ENCODE measurements at places on chromosomes 2 and 18.

DNA sequence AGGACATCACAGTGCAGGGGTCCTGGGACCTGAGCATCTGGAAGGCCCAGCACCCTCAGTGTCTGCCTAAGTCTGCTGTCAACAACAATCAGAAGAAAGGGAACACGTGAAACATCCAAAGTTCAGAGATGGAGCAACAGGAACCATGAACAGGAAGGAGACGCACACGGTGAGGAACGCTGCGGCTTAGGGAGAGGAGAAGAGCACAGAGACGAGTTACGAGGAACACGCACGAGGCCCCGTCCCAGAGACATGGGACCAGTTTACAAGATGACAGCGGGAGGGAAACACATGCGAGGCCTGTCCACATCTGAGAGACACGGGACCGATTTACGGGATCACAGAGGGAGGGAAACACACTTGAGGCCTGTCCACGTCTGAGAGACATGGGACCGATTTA lies 2.9 kb upstream of the KCNG2 start:
- no peak for DNase-seq

GRCh38 chr18:3924455-3924854 lies 474.5 kb downstream of the TGIF1 start:
- DNase-seq: no peak

GRCh38 chr2:133721118-133721517 lies 152.9 kb upstream of the NCKAP5 start:
- no peak for DNase-seq

DNA sequence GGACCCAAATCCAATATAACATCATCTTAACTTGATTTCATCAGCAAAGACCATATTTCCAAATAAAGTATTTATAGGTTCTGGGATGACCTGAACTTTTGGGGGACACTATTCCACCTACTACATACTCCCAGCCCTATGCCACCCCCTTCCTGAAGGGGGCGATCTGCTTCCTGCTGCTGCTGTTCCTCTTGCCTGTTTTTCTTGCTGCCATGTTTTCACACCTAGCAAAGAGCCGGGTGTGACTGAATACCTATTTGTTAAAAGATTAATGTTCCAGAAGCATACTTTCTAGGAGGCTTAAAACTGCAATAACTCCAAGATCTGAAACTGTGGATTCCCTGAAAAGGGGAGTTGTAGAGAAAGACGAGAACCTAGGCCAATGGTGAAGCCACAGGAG lies 89.7 kb downstream of the ICOS start:
- no peak for DNase-seq

DNA sequence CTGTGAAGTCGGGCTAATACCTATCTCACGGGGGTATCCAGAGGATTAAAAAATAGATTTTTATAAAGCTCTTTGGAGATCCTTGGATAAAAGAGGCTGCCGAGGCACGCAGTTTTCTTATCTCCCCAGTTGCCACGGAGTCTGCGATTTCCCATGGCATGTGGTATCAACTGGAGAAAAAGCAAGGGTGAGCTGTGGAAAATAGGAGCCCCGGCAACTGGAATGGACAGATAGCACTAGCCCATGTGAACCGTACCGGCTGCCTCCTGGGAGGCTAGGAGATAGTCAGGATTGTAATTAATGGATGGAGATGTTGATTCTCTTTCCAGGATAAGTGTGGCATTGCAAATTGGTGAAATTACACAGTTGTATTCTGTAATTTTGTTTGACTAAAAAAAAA lies 407.6 kb upstream of the KCNH7 start:
- DNase-seq: no peak

- no peak for DNase-seq
Measured at GRCh38 chr2:85682378-85682777, 11.8 kb upstream of the GNLY start.

DNA sequence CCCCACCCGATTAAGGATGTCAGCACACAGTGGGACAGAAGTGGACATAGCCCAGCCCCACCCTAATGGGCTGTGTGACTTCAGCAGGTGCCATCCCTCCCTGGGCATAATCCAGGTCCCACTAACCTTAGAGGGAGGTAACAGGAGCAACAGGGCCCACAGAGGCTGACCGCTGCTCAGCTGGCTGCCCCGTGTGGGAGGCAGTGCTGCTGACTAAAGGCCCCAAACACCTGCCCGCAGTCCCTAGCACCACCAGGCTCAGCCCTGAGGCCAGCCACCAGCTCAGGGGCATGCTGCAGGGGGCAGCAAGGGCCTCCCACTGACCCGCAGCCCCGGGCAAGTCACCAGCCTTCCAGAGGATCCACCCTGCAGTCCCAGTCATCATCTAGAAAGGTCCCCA lies 14.6 kb downstream of the BIN1 start:
- DNase-seq: no peak

DNA sequence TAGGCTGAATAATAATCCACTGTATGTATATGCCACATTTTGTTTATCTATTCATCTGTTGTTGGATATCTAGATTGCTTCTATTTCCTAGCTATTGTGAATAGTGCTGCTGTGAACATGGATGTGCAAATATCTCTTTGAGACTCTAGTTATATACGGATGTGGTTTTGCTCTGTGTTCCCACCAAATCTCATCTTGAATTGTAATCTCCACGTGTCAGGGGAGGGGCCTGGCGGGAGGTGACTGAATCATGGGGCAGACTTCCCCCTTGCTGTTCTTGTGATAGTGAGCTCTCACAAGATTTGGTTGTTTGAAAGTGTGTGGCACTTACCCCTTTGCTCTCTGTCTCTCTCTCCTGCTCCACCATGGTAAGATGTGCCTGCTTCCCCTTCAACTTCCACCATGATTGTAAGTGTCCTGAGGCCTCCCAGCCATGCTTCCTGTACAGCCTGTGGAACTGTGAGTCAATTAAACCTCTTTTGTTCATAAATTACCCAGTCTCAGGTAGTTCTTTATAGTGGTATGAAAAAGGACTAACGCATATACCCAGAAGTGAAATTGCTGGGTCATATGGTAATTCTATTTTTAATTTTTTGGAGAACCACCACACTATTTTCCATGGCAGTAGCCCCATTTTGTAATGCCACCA lies 86.1 kb upstream of the UPP2 start:
- no peak for DNase-seq

DNA sequence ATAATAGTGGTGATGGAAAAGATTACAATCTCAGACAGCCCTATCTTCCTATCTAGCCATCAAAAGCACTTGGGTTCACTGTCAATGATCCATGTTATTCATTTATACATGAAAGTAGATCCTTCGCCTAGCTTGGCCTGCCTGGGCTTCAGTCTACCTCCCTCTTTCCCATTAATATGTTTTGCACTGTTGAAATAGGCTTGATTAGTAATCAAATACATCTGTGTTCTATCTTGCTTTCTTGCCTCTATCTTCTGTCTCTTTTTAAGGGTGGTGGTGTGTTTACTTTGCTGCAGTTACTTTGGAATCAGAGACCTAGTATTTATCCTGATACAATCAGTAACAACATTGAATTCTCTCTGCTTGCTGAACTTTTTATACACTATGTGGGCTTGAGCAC lies 521.2 kb downstream of the TNS1 start:
- DNase-seq: no peak

- no peak for DNase-seq
Measured at GRCh38 chr2:106176446-106177099, 17.5 kb downstream of the UXS1 start.

- no peak for DNase-seq
Measured at GRCh38 chr2:232667989-232668583, 29.0 kb upstream of the GIGYF2 start.

DNA sequence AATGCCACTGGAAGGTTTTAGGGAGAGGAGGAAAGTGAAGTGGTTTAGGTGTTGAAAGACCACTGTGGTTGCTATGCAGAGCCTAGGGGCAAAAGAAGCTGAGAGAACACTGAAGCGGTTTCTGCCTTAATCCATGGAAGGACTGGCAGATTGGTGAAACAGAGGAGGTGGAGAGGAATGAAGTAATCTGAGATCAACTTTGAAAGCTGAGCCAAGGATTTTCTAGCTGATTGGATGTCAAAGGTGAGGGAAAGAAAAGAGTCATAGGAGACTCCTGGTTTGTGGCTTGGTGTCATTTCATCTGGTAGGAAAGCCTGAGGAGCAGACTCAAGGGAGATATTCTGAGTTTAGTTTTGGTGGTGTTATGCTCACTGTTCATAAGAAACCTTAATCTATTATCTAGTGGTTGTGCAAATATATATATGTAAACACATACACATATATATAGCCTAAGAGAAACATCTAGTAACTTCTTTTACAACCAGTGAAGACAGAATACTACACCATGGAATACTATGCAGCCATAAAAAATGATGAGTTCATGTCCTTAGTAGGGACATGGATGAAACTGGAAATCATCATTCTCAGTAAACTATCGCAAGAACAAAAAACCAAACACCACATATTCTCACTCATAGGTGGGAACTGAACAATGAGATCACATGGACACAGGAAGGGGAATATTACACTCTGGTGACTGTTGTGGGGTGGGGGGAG lies 134.1 kb upstream of the CREB1 start:
- no peak for DNase-seq

DNA sequence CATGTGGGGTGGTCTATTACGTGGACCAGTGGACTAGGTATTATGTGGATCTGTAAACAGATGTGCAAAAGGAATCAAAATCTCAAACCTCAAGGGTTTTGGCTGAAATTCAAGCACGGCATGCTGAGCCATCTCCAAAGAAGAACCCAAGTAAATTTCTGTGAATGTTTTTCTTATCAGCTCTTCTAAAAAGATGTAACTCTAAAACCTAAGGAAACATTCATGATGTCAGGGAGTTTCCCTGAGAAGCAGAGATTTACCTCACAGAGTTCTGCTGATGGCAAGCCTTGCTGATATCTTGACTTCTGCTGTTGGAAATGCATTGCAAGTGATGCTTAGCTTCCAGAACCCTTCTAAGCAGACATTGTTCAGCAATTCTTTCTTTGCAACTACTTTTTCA lies 21.6 kb downstream of the DSG4 start:
- no peak for DNase-seq

- DNase-seq: no peak
Measured at GRCh38 chr2:76149846-76150245, 439.1 kb upstream of the GCFC2 start.

- no peak for DNase-seq
Measured at GRCh38 chr2:40038646-40039045, 259.6 kb upstream of the THUMPD2 start.

DNA sequence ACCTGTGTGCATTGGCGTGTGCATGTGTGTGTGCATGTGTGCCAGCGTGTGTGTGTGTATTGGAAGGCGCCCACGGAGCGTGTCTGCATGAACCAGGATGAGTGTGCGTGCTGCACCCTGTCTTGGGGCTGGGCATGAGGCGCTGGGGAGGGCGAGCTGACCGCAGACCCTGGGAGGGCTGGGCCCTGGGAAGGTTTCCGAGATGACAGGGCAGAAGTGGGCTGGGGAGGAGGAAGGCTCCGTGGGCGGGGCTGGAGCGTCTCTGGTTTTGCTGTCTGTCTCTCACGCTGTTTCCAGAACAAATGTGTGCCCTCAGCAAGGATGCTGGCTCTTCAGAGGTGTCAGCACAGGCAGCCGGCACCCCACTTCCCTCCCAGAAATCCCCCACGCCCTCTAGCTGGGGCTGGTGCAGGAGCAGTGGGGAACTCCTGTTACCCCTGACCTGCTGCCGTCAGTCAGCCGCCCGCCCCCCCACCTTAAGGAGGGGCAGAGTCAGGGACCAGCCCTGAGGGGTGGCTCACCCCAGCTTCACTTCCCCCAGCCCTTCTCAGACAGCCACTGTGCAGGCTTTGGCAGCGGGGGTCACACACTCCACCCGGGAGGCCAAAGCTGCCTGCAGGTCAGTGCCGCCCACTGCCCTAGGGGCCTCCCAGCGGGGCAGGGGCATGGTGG lies at the start of gene GPR35:
Gene GPR35, plus strand, starts transcription at position 531 of the 672 bp plus-strand sequence. CDS start 4,473 bp downstream, outside the sequence.
- DNase-seq: peak; percentile 85

DNA sequence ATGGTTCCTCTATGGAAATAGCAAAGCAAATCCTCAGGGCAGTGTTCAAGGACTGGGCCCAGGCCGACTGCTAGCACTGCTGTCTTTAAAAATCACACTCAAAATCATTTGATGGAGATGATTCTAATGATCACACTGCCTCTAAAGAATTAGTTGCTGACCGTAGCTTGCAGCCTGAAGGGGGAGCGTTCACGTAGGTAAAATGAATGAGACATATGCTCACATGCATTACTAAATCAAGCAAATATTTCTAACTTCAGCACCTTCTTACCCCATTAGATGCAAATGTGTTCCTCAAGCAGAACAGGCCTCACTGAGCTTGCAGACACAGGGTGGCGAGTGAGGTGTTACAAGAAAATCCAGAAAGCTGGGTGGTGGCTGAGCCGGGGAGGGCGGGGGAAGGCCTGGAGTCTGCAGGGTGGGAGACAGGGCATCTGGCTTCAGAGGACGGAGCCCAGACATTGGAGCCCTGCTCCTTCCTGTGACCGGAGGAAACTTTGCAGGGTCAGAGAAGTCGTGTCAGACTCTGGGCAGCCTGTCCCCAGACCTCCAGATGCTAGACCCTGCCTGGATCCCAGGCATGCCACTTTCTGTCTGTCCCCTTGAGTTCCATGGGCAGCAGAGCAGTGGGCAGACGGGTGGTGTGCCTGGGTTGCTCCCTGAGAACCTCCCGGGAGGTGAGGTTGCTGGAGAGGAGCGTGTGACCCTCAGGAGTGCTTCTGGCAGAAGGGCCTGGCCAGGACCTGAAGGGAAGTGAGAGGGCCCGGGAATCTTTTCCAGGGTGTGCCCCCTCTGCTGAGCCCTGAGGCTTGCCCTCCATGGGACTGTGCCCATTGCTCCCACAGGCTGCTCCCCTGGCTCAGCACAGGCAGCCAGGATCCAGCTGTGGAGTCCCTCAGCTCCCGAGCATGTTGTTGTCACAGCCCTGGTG lies 7.1 kb upstream of the NPPC start:
- no peak for DNase-seq

DNA sequence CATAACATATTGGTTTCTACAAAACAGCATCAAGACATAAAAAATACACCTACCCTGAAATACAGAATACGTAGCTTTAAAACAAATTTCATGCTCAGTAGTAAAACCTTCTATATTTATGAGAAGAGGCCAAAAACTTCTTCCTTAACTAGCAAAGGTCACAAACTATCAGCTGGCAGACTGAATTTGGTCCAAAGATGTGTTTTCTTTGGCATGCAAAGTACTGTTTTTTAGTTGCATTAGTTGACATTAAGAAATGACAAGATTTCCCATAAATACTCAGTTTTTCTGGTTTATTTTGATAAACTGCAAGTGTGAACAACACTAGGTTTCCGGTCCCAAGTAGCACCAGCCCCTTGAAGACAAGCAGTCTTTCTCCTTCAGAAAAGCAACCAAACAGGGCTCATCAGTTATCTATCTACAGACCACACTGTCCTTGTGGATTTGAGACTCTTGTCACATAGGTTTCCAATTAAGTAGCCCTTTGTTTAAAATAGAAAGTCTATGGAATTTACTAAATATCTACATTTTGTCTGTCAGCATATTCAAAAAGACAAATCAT lies 35.6 kb downstream of the SLC25A12 start:
- no peak for DNase-seq

- no peak for DNase-seq
Measured at GRCh38 chr18:40292985-40293710, 1661.9 kb upstream of the PIK3C3 start.

DNA sequence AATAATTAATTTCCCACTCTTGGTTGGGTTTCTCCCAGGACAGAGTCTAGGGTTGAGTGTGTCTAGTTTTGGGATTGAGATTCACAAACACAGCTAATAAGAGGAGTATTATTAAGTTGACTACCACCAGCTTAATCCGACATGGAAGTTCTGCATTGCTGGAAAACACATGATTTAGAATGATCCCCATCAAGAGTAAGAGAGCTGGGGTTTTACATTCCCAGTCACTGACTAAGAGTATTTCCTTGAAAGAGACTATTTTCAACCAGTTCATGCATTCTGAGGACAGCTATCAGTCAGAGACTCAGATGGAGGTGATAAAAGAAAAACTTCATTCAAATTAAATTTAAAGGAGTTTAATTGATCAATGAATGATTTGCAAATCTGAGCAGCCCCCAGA lies 334.6 kb upstream of the LRATD1 start:
- no peak for DNase-seq
